Hematopoietic multipotent progenitor cell treated with erythropoietin and hydrocortisone succinate and interleukin-3 and kit ligand, for 15 days (in vitro differentiated cells): ENCODE measurements at places on chromosomes 7 and 10.
A peak's percentile ranks its signal among the peaks of the same experiment; 100 is the strongest.

DNA sequence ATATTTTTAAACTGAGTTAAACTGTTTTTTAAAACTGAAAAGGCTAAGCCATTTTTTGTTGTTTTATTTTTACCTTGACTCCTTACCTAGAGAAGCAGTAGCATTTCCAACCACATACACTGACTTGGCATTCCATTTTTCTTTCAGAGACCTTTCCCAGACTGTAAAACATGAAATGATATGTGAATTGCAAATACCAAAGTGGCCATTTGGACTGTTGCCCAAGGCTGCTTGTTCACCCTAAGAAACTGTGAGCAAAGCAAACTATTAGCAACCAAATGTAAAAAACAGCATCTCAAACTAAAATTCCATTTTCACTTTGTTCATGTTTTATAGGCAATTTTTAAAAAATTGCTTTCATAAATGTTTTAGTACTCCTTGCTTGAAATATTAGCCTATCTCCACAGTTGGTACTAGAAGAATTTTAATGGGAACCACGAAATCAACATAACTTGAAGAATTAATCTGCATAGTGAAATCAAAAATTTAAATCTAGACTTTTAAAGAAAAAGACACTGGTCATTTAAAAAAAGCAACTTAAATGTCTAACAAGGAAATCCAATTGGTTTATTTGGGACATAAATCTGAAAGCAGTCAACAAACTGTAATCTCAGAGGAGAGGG is 10.8 kb downstream of the UROS start:
- DNase-seq, result peak; percentile 18

GRCh38 chr7:16428672-16429071 is 7.3 kb upstream of the CRPPA start:
- no peak for DNase-seq

DNA sequence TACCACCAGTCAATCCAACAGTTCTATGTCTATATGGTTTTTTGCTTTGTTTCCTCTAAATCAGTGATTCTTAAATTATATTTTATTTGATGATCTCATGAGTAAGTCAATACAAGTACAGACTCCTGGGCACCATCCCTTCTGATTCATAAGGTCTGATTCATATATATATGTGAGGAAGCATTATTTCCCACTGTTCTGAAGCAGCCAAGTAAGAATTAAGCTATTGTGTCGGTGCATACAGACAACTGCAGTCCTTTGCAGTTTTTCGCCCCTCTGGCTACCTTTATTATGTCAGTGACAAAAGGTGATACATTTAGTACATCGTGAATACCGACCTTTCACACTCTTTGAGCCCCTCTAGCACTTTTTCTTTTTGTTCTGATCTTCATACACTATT is 1079.6 kb upstream of the C7orf33 start:
- DNase-seq, result no peak

DNA sequence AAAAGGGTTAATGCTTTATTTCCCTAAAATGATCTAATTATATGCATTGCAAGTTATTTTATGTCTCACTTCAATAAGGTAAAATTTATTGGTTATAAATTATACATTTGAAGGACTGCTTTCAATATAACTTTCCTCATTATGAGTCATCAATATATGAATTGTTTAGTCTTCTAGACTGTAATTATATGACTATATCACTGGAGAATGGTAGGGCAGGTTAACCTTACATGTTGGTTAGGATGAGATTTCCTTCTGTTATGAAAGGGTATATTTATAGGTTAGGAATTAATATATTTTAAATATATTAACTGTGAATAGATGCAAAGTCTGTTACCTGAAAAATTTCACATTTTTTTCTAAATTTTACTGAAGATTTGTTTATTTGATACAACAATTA is 406.4 kb upstream of the ETV1 start:
- no peak for DNase-seq

DNA sequence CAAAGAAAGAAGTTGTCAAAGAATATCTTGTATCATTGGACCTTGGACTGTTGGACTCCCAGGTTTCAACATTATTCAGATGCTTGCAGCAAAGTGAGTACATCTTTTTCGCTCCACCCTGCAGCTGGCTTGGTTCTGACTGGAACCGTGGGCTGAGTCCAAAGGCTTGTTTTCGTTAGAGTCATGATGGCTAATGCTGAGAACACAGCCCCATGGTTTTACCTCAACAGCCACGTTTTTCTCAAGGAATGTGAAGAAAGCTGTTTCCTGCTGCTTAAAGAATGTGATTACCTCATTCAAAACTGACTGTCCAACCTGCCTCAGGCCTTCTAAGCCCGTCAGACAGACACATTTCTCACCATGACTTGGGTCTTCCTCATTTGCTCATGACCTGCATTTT is 69.5 kb downstream of the STEAP1B start:
- no peak for DNase-seq

DNA sequence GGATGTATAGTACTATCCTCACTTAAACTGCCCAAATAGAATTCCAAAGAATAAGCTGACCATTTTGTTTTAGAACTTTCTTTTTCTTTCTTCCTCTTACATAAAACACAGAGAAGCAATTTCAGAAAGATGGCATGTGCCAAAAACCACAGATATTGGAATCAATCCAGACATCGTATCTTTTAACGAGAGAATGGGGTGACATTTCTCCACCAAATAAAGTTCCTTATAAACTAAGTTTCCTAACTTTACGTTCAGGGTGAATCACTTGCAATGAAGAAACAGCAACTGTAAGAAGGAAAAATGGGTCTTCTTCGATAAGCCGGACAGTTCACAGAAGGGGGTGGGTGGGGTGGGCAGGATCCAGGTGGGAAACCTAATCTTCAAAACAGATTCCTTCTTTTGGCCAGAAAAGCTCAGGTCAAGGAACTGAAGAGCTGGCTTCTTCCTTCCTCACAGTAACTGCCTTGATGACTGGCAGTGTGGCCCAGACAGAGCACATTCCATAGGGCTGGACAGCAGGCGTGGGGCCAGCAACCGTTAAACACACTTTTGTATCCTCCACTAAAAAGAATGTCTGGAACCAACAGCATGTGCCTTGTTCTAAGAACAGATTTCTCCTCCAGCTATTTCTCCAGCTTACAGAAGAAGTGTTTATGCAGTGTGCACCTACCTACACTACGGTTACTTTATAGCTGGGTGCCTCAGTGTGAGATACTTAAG is 31.5 kb downstream of the CREB3L2 start:
- no peak for DNase-seq

- no peak for DNase-seq
These were observed 34.5 kb upstream of the SKAP2 start for GRCh38 chr7:26898891-26899290.

GRCh38 chr10:121680879-121681655 is 82.8 kb upstream of the FGFR2 start:
- no peak for DNase-seq

GRCh38 chr7:18191862-18192625 is 164.4 kb upstream of the PRPS1L1 start:
- no peak for DNase-seq

DNA sequence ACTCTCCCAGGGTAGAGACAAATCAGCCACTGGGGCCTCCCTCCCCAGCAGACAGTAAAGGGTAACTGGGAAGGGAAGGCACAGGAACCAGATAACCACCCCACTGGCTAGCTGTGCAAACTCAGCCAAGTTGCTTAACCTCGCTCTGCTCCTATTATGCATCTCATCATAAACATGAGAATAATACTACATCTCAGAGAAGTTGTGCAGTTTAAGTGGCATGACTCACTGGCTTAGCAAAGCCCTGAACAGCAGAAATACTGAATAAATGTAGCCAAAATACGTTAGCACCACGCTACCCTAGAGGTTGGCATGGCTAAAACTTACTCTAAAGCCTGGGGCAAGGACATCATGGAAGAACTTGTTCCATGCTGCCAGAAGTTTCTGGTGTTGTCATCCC is 128.1 kb upstream of the ANK3 start:
- DNase-seq, result no peak

- no peak for DNase-seq
These were observed 43.0 kb upstream of the SHTN1 start for GRCh38 chr10:117047947-117048346.

- DNase-seq, result peak; percentile 15
These were observed 35.3 kb upstream of the IFRD1 start for GRCh38 chr7:112414855-112415490.

DNA sequence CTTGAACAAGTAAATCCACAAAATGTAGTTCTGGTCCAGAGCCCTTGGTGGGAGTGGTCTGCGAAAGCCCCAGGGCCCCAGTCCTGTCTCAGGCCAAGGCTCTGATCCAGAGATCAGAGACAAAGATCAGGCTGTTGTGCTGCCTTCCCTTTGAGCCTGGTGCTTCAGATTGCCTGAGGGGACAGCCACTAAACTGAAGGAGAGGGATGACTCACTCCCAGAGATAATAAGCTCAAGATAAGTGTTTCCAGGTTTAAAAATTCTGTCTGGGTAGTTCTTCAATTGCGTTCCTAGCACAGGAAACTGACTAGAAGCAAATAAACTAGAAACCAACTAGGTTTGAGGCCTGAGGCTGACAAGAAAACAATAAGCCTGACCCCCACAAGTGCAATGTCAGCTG is 190.2 kb downstream of the RAMP3 start:
- DNase-seq, result no peak

- DNase-seq, result no peak
These were observed 81.6 kb upstream of the MYO3A start for GRCh38 chr10:25852364-25852941.

- no peak for DNase-seq
These were observed 72.6 kb downstream of the OSBPL3 start for GRCh38 chr7:24907311-24907886.

DNA sequence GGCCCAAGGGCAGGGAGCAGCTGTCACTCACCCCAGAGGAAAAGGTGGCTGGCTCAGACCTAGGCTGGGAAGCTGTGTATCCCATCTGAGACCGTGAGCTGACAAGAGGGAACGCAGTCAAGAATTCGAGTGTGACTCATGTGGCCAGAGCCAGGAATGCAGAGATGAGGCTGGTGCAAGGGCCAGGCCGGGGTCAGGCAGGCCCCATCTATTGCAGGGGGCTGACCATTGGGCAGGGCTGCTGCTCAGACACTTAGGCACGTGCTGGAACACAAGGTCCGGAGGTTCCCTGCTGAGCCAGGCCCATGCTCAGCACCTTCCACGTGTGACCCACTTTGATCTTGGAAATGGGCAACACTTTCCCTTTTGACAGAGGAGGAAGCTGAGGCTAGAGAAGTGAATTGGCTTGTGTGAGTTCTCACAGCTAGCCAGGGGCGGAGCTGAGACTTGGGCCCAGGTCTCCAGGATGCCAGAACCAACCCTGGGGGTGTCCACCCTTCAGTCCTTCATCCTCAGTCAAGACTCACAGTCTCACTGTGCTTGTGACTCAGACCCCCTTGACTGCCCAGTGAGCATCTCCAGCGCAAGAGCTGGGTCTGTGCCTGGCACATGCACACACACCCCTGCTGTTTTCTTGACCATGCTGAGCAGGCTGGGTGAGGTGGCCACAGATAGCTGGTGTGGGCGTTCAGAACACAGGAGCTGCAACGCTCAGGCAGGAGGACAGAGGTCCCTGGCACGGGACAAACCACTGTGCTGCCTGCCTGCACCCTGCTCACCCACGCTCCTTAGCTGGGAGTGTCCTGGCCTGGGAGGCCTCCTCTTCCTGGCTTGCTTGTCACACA is 47.6 kb upstream of the PPIF start:
- DNase-seq, result no peak

DNA sequence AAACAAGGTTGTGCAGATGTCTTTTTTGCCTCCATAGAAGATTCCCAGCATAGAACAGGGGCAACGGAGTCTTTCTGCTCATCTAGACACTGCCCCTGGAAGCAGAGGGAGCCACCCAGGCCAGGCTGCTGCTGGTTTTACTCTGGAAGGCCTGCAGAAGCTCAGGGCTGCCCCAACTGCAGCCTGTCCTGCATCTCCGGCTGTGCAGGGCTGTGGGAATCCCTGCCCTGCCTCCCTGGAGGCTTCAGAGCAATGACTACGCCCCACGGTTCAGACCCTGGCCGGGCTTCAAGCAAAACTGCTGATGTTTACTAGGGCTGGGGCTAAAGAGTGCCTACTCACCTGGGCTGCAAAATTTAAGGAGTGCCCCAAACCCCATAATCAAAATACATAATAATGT is 43.9 kb downstream of the GHRHR start:
- DNase-seq, result no peak

GRCh38 chr10:129725890-129726631 is 238.0 kb downstream of the EBF3 start:
- DNase-seq, result no peak

DNA sequence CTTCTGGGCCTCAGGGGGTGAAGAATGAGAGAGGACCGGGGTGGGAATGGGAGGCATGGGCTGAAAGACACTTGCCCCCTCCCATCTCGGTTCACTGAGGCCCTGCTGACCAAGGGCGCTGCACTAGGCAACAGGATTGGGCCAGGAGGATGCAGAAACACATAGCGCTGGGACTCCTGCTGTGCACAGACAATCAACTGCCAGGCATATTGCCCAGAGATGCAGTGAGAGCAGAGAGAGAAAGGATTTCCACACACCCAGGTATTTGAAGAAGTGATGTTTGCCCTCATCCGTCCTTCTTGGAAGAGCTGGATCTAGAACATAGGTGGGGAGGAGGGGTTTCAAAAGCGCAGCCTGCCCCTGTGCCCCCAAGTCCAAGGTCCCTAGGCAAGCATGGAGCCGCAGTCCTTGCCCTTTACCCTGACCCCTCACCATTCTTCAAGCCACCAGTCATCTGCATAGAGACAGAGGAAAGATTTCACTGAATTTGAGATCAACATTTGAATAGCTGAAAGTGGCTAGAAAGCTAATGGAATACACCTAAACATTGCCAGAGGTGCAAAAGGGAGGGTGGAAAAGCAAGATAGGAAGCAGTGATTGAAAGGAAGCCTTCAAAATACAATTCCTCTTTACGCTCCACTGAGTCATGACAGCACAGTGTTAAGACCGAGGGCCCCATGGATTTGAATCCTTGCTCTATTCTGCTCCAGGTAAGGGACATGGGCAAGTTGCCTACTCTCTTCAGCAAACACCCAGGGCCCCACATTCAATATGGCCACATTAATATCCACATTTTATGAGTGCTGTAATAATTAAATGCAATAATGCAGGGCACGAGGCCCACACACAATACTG is 44.2 kb upstream of the TNS3 start:
- DNase-seq, result no peak

DNA sequence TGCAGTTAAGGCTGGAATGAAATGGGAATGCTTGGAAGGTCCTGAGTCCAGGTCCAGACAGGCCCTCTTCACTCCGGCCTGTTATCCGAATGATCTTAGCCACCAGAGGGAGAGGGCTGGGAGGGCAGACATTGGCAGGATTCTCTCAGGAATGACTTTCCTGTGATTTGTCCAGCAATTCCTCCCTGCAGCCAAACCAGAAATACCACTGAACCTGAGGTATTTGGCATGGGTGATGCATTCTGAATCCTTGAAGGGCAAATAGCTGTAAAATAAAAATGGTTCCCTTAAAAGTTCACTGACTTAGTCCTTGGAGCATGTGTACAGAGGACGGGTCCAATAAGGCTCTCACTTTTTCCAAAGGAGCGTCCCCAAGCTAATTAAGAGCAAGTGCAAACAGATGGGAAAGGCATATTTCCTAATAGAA is 77.5 kb upstream of the HABP2 start:
- DNase-seq, result no peak

DNA sequence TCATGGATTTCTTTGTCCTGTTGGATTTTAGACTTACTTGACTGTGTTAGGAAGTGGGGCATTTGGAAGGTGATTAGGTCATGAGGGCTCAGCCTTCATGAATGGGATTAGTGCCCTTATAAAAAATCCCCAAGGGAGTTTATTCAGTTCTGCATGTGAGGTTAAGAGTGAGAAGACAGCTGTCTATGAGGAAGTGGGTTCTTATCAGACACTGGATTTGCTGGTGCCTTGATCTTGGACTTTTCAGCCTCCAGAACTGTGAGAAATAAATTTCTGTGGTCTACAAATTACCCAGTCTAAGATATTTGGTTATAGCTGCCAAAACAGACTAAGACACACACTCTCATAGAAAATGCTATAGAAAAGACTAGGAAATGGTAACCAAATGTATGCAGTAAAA is 724.7 kb upstream of the FZD8 start:
- DNase-seq, result no peak
